ENCODE measurements at places on chromosomes 2 and 18.

DNA sequence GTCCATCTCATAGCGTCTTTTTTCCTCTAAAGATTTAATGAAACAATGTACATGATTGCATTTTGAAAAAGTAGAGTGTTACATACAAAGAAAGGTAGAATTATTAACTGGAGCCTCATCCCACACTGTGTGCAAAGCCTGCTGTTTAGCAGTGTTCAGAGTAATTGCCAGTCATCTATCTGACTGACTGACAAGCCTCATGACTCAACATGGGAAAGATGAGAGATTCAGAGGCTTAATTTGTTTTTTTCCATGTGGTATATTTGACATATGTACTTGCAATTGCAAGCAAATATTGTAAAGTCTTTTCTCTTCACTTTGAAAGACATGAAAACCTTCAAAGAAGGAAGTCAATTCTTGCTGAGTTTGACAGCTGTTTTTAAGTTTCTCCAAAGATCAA, 14.7 kb downstream of the PCARE start:
- DNase-seq = no peak

- no peak for DNase-seq
These were observed 97.2 kb downstream of the PTGR3 start for GRCh38 chr18:75111760-75112159.

DNA sequence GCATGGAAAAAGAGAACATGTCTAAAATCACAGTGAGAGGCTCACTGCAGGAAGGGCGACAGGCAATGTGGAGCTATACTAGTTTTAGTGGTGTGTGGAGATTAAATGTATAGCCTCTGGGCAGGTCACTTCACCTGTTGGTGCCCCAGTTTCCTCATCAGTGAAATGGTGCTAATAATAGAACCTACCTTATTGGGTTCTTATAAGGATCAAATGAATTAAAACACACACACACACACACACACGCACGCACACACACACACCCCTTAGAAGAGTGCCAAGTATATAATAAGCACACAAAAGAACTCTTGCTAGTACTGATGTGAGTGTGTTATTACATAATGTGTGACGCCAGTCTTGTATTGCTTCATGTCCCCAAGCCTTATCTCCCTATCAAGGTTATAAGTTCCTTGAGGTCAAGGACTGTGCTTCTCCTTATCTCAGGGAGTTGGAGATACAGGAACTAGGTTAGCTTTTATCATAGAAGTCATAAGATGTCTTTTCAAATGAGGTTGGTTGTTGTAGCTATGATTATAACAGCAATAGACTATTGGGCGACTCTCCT, 98.0 kb upstream of the CXCR4 start:
- no peak for DNase-seq

DNA sequence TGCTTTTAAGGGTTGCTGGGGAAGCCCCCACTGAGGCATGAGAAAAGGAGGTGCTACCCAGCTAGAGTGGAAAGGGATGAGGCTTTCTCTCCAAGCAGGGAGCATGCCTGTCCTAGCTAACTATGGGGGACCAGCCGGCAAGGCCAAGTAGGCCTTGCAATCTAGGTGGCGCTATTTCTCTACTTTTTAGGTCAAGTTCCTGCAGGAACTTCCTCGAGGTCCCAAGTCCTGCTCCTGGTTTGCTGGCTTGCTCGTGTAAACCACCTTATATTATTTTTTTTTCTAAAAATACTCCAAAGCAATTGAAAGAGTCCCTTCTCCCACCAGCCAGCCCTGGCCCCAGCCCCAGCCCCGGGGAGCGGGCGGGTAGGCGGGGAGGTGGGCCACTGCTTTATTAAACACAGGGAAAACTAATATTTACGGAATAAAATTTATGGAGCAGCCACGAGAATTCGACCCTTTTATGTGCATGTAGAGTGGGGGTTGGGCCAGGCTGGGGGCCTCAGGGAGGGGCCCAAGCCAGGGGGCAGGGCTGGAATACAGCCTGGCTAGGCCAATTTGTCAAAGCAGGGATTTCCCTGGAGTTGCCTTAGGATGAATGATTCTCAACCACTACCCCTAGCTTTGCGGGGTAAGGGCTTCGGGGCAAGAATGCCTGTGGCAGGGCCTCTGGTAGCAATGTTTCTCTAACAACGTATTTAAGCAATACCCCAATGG, 12.8 kb upstream of the IHH start:
- DNase-seq = no peak

- no peak for DNase-seq
These were observed 11.7 kb upstream of the CCDC74A start for GRCh38 chr2:131516011-131516410.
